ENCODE measurements at places on chromosomes 2 and 18. TPM values are rescaled to one million over a fixed set of nuclear protein-coding genes. Genes with fewer than 3 reads are reported as not detected.

IL36B gene
- total RNA-seq: not detected

MSH2 gene
- 16.2 TPM for total RNA-seq

LYPD6B gene
- not detected for total RNA-seq

SH3BP4 gene
- 32.7 TPM for total RNA-seq

WNT10A gene
- not detected for total RNA-seq

ELOA2 gene
- total RNA-seq: not detected

PAX3 gene
- total RNA-seq: 4.8 TPM

C2orf92 gene
- total RNA-seq: 4.7 TPM

ASTL gene
- not detected for total RNA-seq

All from subcutaneous preadipocyte (primary cell).